ENCODE measurements at places on chromosomes 2 and 18.

GRCh38 chr2:120994301-120994995, 258.8 kb downstream of the GLI2 start:
- no peak for DNase-seq

DNA sequence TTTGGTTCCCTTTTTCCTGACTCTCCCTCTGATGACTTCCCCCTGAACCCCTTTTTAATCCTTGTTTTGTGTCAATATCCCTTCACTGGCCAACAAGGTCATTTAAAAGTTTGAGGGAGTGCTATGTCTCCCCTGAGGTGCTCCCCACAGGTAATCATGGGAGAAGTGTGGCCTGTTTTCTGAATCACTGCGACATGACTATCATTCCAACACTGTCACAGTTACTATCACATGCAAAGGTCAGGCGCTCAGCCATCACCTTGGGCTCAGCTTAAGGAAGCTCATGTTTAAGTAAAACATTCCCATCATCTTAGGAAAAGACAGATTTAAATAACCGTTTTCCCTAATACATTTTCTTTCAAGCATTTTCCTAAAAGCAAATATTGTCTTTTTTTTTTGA, 20.9 kb upstream of the ACAA2 start:
- DNase-seq: no peak

- peak; percentile 8 for DNase-seq
Measured at GRCh38 chr2:222561817-222562645, 93.9 kb downstream of the FARSB start.

DNA sequence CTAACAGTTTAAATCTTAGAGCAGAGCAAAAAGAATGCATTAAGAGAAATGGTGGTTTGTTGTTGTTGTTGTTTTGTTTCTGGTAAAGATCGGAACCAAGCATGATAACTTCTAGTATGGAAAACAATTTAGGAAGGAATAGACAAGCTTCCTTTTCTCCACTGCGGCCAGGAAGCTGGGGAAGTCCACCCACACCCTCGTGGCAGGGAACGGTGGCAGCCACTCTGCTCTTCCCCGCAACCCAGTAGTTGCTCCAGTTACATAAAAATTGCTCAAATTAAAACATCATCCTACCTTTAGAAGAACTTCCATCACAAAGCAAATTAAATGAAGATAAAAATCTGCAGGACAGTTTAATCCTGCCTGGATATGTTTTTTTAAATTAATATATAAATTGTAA, 113.0 kb downstream of the RBMS1 start:
- DNase-seq: no peak

GRCh38 chr2:4914551-4914950, 777.6 kb upstream of the SOX11 start:
- no peak for DNase-seq

DNA sequence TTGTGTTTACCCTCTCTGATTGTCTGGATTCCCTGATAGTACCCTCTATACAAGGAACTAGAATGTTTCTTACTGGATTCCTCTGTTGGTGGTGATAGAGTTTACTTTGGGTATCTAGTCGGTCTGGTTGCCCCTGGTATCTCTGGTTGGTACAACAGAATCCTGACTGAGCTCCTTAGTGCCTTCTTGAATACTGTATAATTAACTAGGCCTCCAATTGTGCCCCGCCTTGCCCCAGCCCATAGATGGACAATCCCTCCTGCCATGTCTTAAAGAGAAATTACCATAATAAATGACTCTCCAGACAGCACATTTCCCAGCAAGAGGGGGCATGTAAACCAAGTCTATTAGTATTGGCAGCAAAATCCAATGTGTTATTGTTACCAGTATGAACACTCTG, 2.3 kb downstream of the SCN1A start:
- DNase-seq: no peak

GRCh38 chr2:96353032-96353561, 17.5 kb downstream of the NCAPH start:
- DNase-seq: no peak

DNA sequence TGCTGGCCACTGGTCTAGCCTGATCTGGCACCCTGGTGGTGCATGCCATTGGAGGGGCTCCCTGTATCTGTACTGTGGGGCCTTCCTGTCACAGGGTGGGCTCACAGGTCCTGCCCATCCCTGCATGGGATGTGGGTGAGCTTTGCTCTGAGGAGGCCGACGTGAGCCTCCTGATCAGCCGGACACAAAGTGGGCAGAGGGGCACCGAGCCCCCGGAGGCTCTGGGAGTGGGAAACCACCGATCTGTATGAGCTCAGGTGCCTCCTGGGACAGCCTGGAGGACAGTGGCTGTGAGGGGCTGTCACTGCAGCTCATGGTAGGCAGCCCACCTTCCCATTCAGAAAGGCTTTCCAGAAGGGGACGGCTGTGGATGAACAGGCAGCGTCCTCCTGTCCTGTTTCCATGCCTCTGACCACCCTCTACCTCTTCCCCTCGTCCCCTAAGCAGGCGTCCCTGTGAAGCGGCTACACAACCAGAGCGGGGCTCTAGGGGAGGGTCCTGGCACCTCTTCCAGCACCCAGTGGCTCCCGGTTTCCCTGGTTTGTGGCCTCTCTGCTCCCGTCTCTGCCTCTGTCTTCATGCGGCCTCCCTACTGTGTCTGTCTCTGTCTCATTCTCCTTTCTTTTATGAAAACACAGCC, 112.5 kb upstream of the OTOS start:
- no peak for DNase-seq

GRCh38 chr2:147345246-147345645, 499.6 kb upstream of the ACVR2A start:
- no peak for DNase-seq

GRCh38 chr2:216555274-216555673, 56.6 kb downstream of the RPL37A start:
- no peak for DNase-seq

DNA sequence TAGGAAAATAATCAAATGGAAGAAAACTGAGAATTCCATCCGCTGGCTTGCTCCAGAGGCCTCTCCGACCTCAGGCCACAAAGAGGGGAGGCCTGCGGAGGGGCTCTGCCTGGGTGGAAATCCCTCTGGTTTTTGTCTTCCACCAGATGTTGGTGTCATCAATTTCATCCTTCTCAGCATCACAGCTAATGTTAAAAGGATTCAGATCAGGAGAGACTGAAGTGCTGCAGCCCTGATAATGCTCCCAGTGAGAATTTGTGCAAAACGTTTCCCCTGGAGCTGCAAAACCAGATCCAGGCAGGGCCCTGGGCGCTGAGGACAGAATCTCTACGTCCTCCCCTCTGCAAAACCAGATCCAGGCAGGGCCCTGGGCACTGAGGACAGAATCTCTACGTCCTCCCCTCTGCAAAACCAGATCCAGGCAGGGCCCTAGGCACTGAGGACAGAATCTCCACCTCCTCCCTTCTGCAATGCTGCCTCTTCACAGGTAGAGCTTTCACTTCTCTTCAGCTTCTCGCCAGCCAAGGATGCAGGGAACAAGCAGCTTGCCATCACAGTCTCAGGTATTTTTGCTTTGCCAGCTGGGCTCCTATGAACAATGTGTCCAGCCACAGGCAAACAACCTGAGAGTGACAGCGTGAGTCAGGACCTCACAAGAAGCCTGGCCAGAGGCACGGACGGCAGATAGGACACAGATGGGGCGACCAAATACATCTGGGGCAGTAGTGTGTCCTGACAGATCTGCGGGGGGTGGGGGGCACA, 81.2 kb downstream of the TMEM18 start:
- DNase-seq: no peak

GRCh38 chr2:146992057-146992456, 852.8 kb upstream of the ACVR2A start:
- DNase-seq: no peak

DNA sequence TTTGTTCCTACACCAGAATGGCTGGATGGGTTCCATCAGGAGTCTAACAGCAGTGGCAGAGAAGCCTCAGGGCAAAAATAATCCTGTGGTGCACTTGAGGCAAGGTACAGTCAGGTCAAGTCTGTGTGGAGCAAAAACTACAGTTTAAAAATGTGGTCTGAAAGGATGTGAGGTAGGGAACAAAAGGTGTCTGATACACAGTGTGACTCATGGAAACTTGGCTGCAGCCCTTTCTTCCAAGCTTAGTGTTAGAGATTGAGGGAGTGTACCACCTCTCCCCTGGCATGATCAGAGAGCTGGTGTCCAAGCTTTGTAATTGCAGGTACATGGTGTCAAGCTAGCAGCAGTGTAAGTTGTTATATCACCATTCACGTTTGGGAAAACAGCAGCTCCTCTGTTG, 8.9 kb downstream of the ANKAR start:
- no peak for DNase-seq

DNA sequence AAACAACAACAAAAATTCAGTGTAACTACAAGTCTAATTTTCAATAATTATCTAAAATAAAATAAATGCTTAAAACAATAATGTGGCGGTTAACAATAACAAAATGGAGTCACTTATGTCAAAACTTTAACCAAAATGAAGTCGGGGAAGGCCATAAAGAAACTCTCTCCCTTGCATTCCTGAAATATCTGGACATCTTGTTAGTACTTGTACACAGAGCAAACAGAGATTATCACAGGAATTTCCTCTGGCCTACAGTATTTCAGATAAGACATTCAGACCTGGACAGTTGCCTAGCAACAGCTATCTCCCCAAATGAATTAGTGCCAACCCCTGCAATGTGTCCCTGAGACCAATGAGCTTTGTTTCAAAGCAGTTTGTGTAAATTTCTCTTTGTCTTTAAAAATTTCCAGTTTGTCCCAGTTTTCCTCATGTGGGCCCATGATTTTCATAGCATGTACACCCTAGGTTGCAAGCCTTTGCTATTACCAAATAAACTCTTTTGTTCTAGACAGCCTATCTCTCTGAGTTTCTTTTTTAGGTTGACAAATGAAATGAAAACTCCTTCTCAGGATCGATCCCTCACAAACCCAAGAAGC, 68.6 kb downstream of the EXOC6B start:
- DNase-seq: no peak

DNA sequence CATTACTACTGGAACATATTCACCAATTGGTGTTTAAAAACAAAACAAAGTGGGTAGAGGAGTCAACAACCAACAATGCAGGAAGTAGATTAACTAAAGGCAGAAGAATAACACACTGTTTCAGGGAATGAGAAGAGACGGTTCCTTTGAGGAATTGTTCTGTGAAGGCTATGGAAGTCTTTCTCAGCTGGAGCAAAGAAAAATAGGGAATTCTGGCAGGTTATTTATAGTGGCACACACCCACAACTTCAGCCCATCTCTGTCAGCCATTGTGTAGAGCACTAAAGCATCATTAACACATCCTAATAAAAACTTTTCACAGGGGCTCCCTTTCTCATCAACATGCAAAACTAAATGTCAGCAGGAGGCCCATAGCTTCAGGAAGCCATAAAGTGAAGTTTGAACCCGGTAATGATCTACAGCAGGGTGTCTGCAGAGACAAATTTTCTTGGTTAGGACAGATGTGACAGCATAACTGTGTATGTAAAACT, 113.6 kb downstream of the CDH2 start:
- DNase-seq: no peak

GRCh38 chr2:229287823-229288222, 16.7 kb upstream of the PID1 start:
- DNase-seq: no peak

DNA sequence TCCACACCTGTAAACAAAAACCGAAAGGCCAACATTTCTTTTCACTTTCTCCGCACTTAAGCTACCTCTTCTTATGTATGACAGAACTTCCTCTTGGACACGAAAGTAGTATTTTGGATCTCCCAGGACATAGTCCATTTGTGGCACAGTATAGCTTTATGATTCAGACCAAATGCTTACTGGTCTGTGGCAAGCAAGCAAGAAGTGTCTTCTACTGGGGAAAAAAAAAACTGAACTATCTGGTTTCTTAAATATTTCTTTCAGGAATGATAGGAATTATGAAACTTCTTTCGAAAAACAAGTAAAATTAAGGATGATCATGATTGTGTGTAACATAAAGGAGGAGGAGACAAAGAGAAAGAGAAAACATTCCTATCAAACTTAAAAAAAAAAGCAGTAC, 33.6 kb downstream of the SRBD1 start:
- DNase-seq: no peak

- DNase-seq: no peak
Measured at GRCh38 chr2:78290581-78291214, 734.8 kb upstream of the REG3G start.

DNA sequence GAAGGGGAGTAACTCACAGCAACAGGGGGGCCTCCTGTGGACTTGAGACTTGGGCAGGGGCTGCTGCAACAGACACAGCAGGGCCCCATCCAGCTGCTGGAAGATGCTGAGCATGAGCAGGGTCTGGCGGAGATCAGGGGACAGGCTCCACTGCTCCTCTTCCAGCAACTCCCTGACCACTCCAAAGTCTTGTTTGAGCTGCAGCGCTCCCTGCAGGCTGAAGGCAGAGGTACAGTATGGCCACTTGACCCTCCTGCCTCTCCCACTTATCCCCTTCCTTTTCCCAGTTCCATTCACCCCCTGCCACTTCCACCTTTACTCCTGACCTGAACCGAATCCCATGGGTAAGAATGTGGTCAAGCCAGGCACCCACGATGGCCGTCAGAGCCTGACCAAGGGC, 2.4 kb upstream of the MRPL53 start:
- DNase-seq: no peak

GRCh38 chr18:13232086-13232917, 13.7 kb downstream of the LDLRAD4 start:
- no peak for DNase-seq

DNA sequence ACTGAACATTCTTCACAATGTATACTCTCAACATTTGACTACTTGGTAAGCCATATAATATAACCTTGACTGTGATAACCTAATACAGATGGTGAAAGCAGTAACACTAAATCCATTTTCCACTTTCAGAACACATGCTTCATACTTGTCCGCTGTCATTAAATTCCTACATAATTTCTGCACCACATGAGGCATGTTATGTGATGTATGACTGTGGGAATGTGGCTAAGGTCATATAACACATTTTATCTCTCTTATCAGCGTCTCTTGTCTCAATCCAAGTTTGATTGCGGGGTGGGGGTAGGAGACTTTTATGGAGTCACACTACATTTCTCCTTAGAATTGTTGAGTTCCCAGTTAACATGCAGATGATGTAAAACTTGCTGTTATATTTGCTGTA, 110.9 kb downstream of the MTCL1 start:
- no peak for DNase-seq

- DNase-seq: no peak
Measured at GRCh38 chr2:18600255-18600613, 10.9 kb upstream of the NT5C1B start.

- DNase-seq: no peak
Measured at GRCh38 chr2:212299333-212299732, 239.3 kb downstream of the ERBB4 start.

- no peak for DNase-seq
Measured at GRCh38 chr2:46701152-46701551, 214.5 kb downstream of the MCFD2 start.

DNA sequence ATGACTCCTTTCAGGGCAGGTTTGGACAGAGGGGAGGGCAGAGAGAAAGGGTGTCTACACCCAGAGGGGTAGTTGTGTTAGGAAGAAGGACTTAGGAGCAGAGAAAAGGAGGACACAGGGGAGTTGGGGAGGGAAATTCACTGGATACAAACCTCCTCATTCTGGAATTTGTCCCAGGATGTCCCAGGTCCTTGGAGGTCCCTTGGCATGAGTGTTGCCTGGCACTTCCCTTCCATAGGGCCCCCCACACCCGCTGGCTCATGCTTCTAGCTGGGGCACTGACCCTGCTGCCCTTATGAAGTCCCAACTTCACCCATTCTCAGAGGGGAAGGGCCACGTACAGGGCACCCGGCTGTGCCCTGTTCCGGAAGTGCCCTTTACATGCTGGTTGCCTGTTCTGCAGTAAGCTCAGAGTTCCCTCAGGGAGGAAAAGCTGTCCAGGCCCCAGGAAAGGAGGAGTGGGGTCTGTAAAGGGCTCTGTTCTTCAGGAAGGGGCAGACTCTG, 93.6 kb upstream of the SMAD2 start:
- no peak for DNase-seq

Measured in stimulated activated CD4-positive, alpha-beta T cell treated with anti-CD3 and anti-CD28 coated beads, Interleukin-4, amount 100 ng/mL, for 48 hours (primary cell).